ENCODE measurements at places on chromosomes 4 and X. TPM values are rescaled to one million over a fixed set of nuclear protein-coding genes. Genes with fewer than 3 reads are reported as not detected.
A peak's percentile ranks its signal among the peaks of the same experiment; 100 is the strongest.

DNA sequence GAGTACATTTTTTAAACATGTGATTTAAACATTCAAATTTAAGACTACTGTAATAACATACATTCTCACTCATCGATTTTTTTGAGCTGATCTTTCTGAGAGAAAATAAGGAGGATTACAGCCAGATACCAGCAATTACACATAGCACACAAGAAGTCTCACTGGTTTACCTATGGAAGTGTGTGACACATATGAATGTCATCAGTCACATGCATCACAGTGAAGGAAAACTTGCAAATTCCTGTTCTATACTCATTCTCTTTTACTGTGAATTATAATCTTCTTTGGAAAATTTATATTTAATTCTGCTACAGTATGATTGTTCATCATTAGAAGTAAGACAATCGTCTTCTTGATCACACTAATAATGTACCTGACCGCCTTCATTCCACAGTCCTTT lies 21.3 kb upstream of the BMP2K start:
- H3K4me3 ChIP-seq, result no peak overlapping the region
- DNase-seq, result no peak
- H3K36me3 ChIP-seq, result no peaks in the 10 kb centered on the region
- H3K4me1 ChIP-seq, result no peaks in the 10 kb centered on the region
- H3K27me3 ChIP-seq, result no peaks in the 10 kb centered on the region

DNA sequence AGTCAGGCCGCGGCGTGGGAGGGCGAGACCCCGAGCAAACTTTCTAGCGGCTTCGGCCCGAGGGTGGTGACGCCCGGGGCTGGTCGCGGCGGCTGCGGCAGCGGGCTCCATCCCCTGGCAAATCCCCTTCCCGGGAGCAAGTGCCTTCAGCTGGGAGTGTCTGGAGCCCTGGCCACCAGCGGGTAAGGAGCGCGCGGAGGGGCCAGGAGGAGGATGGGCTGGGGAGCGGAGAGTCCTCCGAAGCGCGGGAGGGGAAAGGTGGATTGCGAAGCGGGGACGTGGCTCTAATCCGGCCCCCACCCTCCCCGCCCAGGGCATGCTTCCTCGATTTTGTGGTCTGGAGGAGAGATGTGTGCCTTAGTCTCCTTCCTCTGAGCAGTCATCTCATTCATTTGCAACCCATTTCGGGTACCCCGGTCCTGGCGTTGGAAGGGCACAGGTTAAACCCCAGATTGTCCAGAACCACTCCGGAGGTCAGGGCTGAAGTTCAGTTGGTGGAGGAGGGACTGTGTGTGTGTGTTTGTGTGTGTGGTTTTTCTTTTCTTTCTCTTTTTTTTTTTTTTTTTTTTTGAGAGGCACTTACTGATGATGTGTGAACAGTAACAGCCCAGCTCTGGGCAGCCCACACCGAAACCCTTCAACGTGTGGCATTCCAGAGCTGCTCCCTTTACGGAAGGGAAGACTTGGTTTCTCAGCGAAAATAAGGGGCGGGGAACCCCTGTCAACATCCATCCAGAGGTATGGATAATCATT lies 516 bp downstream of the SGMS2 start:
- H3K27me3 ChIP-seq, result no peaks in the 10 kb centered on the region
- H3K4me1 ChIP-seq, result peaks cover 38% of the 10 kb centered on the region
- peak; percentile 43 for DNase-seq

- H3K27me3 ChIP-seq, result no peaks in the 10 kb centered on the region
- no peak for DNase-seq
- H3K4me3 ChIP-seq, result peak overlapping the region; percentile 48
Measured at GRCh38 chrX:151973851-151974335, 583 bp downstream of the GABRE start.

DNA sequence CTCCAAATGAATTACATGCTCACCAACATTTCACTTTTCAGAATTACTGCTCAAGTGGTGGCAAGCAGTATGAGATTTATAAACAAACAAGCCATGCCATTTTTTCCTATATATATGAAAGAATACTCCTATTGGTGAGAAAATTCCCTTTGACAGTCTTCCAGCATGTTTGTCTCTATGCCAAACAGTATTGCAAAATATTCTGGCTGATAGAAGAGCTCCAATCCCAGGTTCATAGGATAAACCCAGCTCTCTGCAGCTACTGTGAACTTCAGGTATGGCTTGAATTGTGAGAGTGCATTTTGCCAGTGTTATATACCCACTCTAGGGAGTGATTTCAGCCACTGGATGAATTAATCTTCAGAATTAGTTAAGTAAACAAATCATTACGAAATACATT lies 108.8 kb downstream of the MAGEC2 start:
- no peak overlapping the region for H3K4me3 ChIP-seq
- H3K27me3 ChIP-seq, result no peaks in the 10 kb centered on the region
- H3K27ac ChIP-seq, result no peak overlapping the region
- no peaks in the 10 kb centered on the region for H3K36me3 ChIP-seq
- no peak for DNase-seq

Gene GRID2
- not detected for total RNA-seq

- H3K4me1 ChIP-seq, result peaks cover 5% of the 10 kb centered on the region
- no peaks in the 10 kb centered on the region for H3K36me3 ChIP-seq
- no peak overlapping the region for H3K4me3 ChIP-seq
- H3K27ac ChIP-seq, result no peak overlapping the region
Measured at GRCh38 chr4:173243321-173243720, 74.7 kb downstream of the GALNT7 start.

GRCh38 chr4:10203851-10204250 lies 87.3 kb upstream of the WDR1 start:
- H3K27ac ChIP-seq, result no peak overlapping the region
- no peak for DNase-seq
- no peak overlapping the region for H3K4me3 ChIP-seq
- no peaks in the 10 kb centered on the region for H3K36me3 ChIP-seq
- H3K27me3 ChIP-seq, result no peaks in the 10 kb centered on the region

Gene CFAP47
- not detected for total RNA-seq

Gene CT45A5
- total RNA-seq, result not detected

Gene IL2
- total RNA-seq, result not detected

Gene CWH43
- total RNA-seq, result 4.9 TPM

Gene BBS7
- total RNA-seq, result 20.7 TPM

DNA sequence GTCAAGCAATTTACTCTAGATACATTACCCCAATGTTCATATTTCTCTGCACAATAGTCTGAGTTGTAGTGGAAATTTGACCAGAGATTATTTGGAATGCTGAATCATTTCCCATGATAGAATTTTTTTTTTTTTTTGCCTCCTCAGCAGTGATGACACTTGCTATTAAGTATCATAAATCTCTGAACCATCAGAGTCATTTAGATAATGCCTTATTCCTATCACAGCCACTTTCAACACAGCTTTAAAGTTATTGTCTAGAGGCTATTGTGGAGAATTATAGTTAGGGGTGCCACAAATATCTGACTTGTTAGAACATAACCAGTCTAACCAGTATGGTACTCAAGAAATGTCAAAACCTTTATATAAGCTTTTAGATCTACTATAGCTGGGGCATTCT lies 79.8 kb downstream of the LCORL start:
- no peak for DNase-seq
- no peak overlapping the region for H3K27ac ChIP-seq
- no peaks in the 10 kb centered on the region for H3K36me3 ChIP-seq
- no peak overlapping the region for H3K4me3 ChIP-seq

Gene H2BW2
- not detected for total RNA-seq

DNA sequence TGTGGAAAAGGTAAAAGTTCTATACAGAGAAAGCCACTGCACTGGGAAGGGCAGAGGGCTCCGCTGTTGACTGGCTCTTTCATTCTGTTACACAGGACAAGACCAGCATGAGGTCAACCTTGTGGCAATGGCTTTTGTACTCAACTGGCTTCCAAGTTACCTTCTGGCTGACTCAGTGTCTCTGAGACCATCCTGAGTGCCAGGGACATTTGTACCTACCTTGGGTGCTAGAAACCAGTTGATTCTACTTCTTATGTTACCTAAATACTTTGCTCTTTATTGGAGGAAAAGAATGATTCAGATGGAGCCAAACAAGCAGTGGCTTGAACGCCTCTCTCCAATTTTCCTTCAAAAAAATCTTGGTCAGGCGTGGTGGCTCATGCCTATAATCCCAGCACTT lies 123.2 kb downstream of the RBM47 start:
- DNase-seq, result no peak
- H3K36me3 ChIP-seq, result no peaks in the 10 kb centered on the region
- no peak overlapping the region for H3K4me3 ChIP-seq
- H3K27me3 ChIP-seq, result no peaks in the 10 kb centered on the region
- peak overlapping the region; percentile 66 for H3K27ac ChIP-seq
- H3K4me1 ChIP-seq, result peaks cover 35% of the 10 kb centered on the region

Gene TEX13B
- not detected for total RNA-seq

GRCh38 chr4:25128671-25129070 lies 31.6 kb downstream of the SEPSECS start:
- H3K4me3 ChIP-seq, result no peak overlapping the region
- H3K36me3 ChIP-seq, result peaks cover 21% of the 10 kb centered on the region
- H3K27ac ChIP-seq, result no peak overlapping the region
- no peaks in the 10 kb centered on the region for H3K27me3 ChIP-seq
